Anterior cingulate cortex (tissue), 58 donors: ENCODE measurements at places on chromosomes 6 and 20.

DNA sequence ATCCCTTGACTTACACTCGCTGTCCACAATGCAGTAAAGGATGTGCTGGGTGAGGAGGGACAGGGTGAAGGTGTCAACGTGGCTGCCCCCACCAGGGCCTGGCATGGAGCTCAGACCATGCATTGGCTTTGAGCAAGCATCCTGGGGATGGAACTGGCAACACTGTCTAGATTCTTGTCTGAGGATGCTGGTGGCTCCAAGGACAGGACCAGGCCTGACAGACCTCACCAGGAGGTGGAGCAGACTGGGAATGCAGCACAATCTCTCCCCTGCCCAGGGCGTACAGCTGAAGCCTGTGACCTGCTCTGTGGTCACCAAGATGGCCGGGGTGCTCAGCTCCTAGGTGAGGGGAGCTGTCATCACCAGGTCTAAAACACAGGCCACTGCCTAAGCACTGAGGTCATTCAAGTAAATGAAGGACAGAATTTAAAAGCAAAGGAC, 50.9 kb downstream of the MYH7B start:
- no peak for DNase-seq

- DNase-seq, result no peak
Measured at GRCh38 chr6:20013066-20013861, 176.1 kb downstream of the ID4 start.

DNA sequence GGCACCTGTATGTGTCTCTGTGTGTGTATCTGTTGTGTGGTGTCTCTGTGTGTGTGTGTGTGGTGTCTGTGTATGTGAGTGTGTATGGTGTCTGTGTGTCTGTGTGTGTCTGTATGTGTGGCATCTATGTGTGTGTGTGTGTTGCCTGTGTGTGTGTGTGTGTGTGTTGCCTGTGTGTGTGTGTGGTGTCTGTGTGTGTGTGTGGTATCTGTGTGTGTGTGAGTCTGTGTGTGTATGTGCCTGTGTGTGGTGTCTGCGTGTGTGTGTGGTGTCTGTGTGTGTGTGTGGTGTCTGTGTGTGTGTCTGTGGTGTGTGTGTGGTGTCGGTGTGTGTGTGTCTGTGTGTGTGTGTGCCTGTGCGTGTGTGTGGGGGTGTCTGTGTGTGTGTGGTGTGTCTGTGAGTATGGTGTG, 31.7 kb upstream of the VEGFA start:
- DNase-seq, result no peak

GRCh38 chr6:158911746-158912480, 88.1 kb downstream of the RSPH3 start:
- DNase-seq, result no peak

DNA sequence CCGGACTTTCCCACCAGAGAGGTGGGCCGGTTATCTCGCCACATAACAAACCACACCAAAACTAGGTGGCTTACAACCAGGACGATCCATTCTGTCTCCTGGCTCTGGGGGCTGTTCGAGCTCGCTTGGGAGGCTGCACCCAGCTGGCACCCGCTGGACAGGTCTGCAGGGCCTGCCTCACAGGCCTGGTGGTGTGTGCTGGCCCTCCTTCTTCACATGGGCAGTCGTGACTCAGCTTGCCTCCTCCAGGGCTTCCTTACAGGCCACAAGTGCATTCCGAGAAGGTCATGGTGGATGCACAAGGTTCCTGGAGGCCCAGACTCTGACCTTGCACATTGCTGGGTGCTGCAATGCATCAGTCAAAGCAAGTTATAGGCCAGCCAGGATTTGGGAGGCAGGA, 34.2 kb downstream of the FOXF2 start:
- DNase-seq, result no peak

DNA sequence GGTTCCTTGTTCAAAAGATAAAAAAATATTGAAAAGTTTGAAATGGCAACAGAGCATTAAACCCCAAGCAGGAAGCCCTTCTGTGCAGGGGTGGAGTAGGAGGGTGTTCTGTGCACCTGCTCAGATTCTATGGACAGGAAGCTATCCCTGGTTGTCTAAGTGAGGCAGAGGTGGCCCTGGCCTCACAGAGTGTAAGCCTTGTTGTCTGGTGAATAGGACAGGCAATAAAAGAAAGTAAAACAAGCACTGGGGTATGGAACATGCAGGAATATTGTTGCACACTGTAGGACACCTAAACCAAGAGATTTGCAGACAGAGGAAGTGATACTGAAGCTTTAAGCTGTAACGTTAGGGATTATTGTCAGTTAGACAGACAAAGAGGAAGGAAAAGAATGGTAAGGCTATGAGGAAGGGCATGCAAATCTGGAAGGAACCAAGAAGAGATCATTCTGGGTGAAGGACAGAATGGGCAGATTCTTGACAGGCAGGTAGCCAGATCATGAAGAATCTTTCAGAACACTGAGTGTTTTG, 66.8 kb downstream of the TBC1D7 start:
- DNase-seq, result no peak

- DNase-seq, result no peak
Measured at GRCh38 chr6:85129881-85130280, 320.0 kb upstream of the NT5E start.

DNA sequence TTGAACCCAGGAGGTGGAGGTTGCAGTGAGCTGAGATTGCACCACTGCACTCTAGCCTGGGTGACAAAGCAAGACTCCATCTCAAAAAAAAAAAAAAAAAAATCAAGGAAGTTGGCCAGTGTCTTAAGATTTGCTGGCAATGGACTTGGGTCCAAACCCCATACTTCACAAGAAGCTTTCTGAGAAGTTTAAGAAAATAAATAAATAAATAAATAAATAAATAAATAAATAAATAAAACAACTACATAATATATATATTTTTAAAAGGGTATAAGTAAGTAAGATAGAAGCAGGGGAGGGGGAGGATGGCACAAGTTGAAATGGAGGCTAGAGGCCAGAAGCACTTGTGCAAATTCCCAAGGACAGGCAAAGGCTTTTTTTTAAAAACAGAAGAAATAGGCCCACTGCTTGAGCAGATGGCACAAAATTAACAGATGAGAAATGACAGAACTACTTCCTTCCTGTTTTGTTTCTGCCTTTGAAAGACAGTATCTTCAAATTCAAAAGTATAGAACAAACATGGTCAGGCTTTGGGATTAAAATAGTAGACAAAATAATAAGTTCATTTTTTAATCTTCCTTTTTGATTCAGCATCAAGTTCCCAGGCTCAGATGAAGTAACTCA, 287.7 kb downstream of the ALDH8A1 start:
- no peak for DNase-seq

GRCh38 chr6:85677234-85677956, 34.7 kb upstream of the SYNCRIP start:
- DNase-seq, result no peak

DNA sequence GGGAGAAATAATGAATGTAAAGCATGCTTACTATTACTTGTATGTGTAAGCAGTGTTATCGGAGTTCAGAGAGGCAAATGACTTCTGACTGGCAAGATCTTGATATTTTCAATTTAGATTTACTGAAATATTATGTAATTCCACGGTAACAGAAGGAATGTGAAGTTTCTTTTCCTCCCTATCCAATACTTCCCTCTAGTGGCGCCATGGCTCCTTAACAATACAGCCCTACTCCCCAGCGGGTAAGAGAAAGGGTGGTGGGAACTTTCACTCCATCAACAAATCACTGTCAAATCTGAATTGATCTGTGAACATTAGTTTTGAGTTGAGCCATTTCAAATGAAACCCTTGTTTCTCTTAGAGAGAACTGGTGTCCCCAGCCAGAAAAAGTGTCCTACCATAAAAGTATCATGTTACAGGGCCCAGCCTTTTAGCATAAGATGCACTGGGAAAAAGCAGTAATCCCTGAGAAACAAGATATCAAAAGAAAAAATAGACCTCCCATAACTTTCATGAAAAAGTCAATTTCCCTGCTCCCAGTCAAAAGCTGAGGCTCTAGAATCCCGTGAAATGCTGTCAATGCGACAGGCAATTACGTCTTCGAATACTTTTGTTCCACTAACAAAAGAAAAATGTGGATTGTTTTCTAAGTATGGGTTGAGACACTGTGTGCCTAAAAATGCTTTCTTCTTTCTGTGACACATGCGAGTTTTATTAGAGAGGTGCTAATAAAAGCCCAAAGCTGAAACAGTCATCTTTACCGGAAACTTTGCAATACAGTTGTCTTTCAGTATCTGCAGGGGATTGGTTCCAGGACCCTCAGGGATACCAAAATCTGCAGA, 12.9 kb downstream of the COX7A2 start:
- no peak for DNase-seq

GRCh38 chr20:58997141-58997770, 9.8 kb downstream of the CTSZ start:
- no peak for DNase-seq

GRCh38 chr6:140537834-140538705, 1163.6 kb upstream of the CITED2 start:
- DNase-seq, result no peak

- DNase-seq, result no peak
Measured at GRCh38 chr20:42886046-42886445, 303.7 kb downstream of the PTPRT start.
